Activated naive CD4-positive, alpha-beta T cell treated with Interleukin-2 at 50 U/mL for 16 hours (primary cell): ENCODE measurements at places on chromosomes 3 and 15.

GRCh38 chr15:68606375-68606774, 27.6 kb downstream of the CORO2B start:
- no peak for DNase-seq

DNA sequence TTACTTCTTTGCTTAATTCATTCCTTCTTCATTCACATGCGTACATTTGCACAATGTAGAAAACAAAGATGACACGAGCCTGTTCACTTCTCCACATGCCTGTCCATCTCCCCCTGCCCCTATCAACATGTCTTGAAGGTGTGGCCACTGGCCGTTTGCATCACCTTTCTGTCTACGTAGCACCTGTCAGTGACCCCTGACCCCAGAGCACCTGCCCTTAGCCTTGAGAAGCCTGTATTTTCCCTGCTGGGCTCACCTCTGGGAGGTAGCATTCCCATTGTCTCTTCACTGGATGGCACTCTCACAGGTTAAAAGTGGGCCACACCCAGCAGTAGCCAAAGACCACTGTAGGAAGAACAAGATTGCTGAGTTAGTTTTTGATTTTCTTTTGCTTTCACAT, 234.1 kb downstream of the THSD4 start:
- DNase-seq, result no peak

DNA sequence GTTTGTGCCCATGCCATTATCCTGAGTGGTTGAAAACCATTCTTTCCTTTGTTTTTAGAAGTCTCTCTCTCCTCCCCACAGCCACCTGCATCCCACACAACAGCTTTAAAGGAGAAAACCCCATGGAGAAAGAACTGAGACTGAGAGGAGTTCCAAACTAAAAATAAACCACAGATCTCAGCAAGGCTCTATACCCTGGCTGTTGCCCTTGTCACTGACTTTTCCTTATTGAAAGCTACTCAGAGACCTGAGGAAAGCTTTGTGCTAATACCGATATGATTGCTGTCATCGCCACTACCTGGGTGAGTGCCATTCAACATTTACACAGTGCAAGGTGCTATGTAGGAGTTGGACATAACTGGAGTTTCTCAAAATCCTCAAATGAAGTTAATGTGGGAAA, 55.5 kb upstream of the RASGRP1 start:
- DNase-seq, result no peak

DNA sequence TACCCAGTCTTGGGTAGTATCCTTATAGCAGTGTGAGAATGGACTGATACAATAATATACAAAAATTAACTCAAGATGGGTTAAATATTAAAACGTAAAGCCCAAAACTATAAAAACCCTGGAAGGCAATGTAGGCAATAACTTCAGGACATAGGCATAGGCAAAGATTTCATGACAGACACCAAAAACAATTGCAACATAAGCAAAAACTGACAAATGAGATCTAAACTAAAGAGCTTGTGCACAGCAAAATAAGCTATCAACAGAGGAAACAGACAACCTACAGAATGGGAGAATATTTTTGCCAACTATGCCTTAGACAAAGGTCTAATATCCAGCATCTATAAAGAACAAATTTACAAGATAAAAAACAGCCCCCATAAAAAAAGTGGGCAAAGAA, 204.8 kb upstream of the CCDC54 start:
- DNase-seq, result no peak

DNA sequence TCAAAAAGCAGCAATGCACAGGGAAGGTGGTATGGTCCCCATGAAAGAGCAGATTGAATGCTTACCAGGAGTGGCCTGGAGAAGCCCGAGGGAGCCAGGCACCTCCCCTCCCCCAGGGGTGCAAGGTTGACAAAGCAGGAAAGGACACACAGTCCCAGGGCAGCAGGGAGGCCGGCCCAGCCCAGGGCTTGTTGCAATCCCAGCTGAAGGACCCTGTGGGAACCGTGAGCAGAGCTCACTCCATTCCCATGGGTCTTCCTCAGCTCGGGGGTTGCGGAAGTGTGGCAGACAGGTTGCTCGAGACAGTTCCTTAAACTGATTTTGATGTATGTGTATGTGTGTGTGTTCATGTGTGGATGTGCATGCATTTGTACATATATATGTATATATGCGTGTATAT, 15.8 kb downstream of the UROC1 start:
- DNase-seq, result no peak

DNA sequence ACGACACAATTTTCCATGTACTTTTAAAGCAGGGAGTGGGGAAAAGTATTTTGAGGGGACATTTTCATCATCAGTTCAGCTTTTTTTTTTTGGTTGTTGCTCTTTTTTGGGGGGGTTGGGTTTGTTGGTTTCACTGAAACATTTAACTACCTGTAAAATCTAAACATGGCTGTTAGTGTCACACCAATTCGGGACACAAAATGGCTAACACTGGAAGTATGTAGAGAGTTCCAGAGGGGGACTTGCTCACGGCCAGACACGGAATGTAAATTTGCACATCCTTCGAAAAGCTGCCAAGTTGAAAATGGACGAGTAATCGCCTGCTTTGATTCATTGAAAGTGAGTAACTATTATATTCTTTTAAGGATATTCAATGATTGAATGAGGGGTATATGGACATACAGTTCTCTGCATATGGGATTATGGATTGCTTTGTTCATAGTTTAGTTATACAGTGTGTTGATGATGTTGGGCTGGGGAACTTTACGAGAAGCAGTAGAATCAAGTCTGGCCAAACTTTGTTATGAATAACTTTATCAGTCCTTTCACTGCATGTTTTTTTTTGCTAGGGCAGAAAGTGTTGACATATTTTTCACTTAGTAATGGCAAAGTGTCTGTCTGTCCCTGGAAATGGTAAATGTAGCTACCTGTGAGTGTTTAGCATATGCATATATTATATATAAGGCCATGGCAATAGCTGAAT, 31.5 kb downstream of the MBNL1 start:
- no peak for DNase-seq

- DNase-seq, result no peak
These were observed 30.2 kb downstream of the PML start for GRCh38 chr15:74024687-74025086.

- no peak for DNase-seq
These were observed 35.4 kb downstream of the ARIH1 start for GRCh38 chr15:72509484-72509883.

GRCh38 chr3:58151637-58152036, 59.1 kb downstream of the DNASE1L3 start:
- no peak for DNase-seq

DNA sequence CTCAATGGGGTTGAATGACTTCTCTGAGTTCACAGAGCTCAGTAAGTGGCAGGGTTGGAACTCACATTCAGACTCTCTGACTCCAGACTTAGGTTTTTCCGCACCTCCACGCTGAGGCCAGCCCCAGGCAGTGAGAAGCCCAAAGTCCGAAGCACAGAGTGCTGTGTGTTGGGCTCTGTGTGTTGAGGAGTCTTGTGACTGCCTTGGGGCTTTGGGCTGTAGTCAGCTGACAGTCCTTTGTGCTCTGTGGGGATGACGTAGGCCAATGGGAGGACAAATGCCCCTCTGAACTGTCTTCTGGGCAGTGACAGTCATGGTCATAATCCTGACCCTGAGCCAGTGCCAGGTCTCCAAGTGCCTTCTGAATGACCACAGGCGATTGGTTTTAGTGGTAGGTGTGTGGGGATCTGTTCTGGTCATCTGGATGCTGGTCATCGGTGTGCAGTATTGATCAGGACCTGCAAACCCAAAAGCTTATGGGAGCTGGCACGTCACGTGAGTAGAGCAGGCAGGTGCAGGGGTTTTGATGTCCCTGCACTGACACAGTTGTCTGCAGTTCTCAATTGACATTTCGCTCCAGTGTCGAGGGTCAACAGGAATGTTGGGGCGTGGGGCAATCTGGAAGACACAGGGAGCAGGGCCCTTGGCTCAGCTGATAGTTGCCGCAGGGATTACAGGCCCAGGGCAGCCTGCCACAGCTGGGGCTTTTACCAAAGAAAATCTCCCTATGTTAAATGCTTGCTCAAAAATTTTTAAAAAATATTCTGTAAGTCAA, 45.3 kb downstream of the CAPN3 start:
- DNase-seq, result no peak

GRCh38 chr15:80508783-80509182, 104.6 kb downstream of the ARNT2 start:
- DNase-seq, result no peak

DNA sequence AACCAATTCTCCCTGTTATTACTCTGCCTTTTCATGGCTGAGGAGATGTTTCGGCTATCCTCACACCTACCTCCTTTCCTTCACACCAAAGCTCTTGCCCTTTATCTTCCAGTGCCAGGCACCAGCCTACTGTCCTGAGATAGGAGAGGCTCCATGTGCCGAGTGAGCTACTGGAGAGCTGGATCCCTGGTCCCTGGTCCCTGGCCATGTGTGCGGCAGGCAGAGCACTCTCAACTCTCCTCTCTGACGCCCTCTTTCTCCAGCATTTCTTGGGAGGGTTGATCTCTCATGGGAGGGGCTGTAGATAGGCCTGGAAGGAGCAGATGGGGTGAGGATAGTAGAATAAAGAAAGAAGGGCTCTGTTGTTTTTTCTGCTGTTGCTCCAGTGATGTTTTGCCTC, 277.1 kb upstream of the UMPS start:
- DNase-seq, result no peak

- no peak for DNase-seq
These were observed 45.5 kb downstream of the RFTN1 start for GRCh38 chr3:16468002-16468335.

- DNase-seq, result no peak
These were observed 172.6 kb downstream of the P3H2 start for GRCh38 chr3:189947948-189948723.

DNA sequence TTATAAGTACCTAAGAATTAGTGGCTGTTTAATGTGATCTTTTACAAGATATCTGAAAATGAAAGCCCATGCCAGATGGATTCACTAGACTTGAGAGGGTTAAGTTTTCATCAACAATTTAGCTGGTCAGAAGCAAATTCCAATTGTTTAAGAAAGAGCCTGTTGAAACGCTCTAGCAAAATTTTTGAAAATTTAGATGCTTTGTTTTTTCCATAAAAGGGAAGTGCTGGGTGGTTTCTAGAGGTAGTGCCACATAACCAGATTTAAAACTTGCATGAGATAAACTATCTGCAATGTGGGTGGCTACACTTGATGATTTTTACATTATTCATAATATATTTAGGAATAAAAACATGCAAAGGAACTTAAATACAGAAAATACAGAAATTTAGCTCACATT, 48.5 kb upstream of the SKIL start:
- no peak for DNase-seq

DNA sequence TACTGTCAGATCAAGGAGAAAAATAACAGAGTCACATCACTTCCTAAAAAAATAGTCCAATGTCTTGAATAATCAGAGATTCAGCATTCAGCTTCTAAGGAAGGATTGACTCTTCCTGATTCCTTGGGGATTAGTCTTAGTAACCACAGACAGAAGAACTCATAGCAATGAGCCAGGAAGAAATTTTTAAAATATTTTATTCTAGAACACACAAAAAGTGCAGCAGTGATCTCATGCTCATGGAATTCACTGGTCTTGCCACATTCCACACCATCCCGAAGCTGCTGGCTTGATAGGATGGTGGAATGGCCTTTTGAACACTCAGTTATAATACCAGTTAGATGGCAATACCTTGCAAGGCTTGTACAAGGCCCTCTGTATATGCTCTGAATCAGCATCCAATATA, 43.0 kb upstream of the ABI3BP start:
- DNase-seq, result no peak
